ENCODE measurements at places on chromosomes 6 and 20.

GRCh38 chr20:61756966-61757677 lies 308.6 kb downstream of the TAF4 start:
- no peak for DNase-seq

DNA sequence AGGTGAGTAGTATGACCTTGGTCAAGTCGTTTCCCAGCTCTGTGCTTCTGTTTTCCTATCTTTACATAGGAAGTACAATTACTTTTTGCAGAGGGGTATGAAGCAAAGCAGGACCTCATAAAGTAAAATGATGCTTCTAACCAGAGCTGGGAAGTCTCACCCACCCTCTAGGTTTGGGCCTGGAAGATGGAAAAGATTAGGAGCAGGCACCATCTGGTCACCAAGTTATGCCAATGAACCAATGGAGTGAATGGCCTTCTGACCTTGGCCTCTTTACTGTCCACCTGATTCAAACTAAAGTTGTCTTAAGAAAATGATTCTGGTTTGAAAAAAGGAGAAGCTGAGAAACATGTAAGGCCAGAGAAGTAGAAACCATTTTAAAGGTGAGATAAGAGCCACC lies 68.9 kb upstream of the CTNNBL1 start:
- DNase-seq: no peak

DNA sequence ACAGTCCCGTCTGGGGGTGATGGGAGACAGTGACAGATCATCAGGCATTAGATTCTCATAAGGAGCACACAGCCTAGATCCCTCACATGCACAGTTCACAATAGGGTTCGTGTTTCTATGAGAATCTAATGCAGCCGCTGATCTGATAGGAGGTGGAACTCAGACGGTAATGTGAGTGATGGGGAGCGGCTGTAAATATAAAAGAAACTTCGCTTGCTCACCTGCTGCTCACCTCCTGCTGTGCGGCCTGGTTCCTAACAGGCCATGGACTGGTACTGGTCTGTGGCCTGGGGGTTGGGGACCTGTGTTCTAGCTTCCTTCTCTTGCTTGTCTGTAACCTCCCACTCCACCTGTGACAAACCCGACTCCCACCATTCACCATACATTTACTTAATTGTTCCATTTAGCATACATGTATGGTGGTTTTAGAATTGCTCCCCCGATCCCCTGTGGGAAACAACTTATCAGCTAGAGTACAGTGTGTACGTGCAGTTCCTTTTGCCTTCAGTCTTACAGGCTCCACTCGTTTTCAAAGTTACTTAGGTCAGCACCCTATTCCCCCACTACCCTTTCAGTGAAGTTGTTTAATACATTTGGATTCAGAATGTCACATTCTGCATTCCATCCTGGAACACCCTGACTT lies 4.0 kb downstream of the MANBAL start:
- DNase-seq: no peak

GRCh38 chr20:62228982-62229545 lies 9.0 kb upstream of the HRH3 start:
- DNase-seq: no peak

DNA sequence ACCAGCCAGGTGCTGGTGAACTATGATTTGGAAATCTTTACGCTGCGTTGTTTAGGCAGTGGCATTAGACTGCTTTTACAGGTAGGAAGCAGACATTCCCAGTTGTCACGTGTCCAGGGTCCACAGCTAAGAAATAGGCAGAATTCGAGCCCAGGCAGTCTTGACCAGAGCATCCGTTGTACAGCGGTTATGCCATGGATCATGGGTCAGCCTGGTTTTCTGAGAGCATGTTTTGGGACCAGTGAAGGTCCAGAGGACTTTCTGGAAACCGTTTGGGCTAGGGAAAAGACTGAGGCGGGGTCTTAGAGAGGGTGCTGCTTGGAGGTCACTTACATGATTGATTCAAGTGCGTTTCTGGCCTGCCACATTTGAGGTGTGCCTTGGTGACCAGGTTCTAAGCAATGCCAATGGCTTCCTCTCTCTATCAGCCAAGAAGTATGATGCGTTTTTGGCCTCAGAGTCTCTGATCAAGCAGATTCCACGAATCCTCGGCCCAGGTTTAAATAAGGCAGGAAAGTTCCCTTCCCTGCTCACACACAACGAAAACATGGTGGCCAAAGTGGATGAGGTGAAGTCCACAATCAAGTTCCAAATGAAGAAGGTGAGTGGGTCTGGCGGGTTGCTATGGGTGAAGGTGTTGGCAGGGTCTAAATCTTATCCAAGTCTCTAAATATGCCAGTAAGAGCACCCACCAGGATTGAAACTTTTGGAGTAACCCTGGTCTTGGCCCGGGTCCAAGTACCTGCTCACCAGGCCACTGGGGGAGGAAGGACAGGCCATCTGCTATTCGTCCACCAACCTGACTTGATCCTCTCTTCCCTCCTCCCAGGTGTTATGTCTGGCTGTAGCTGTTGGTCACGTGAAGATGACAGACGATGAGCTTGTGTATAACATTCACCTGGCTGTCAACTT lies 1.8 kb downstream of the RPL10A start:
- no peak for DNase-seq

DNA sequence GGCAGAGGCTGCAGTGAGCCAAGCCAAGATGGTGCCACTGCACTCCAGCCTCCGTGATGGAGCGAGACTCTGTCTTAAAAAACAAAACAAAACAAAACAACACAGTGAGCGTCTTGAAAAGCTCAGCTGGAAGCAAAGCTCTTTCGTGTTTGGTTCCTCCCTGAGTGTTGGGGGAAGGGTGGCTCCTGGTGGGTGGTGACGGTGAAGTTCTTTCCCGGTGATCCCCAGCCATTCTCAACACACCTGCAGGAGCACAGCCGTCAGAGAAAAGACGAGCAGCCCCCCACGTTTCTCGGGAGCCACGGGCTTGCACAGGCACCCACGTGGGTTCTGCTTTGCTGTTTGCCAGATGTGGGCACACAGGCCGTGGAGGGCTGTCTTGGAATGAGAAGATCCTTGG lies 3.2 kb downstream of the BHLHE23 start:
- DNase-seq: no peak

GRCh38 chr6:100453701-100454521 lies 10.8 kb downstream of the SIM1 start:
- no peak for DNase-seq

GRCh38 chr6:11389977-11390376 lies 147.6 kb upstream of the TMEM170B start:
- no peak for DNase-seq

GRCh38 chr6:142879076-142879475 lies 65.9 kb downstream of the HIVEP2 start:
- DNase-seq: no peak

GRCh38 chr6:170225852-170226417 lies 64.9 kb downstream of the DLL1 start:
- DNase-seq: no peak

GRCh38 chr6:106272287-106272686 lies 53.3 kb downstream of the ATG5 start:
- no peak for DNase-seq

GRCh38 chr6:149636124-149636523 lies 12.4 kb downstream of the KATNA1 start:
- DNase-seq: no peak

DNA sequence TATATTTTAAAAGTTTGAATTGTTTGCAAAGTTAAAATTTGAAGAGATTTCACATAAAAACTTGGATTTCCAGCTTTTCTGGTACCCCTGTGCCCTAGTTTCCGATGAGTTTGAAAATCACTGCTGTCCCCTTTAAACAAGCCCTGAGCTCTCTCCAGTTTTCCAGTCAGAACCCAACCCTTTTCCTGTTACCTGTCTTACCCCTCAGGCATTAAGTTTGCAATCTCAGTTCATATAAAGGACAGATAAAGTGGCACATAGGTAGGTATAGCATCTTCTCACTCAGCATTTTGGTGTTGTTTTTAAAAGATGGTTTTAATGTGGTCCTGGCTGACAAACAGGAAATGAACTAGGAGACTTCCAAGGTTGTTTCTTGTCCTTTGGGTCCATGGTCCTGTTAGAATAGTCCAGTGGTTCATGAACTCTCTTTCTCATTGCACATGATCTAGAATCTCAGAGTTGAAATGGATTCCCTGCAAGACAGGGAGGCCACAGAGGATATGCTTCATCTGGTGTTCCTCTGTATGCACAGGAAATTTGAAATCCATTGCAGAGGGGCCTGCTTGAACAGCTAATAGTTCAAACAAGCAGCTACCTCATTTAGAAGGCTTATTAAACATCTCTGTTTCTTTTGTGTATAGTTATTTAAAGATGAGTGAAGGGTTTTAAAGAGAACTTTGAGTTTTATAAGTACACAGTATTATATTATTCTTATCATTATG lies 82.7 kb downstream of the JAG1 start:
- DNase-seq: no peak

DNA sequence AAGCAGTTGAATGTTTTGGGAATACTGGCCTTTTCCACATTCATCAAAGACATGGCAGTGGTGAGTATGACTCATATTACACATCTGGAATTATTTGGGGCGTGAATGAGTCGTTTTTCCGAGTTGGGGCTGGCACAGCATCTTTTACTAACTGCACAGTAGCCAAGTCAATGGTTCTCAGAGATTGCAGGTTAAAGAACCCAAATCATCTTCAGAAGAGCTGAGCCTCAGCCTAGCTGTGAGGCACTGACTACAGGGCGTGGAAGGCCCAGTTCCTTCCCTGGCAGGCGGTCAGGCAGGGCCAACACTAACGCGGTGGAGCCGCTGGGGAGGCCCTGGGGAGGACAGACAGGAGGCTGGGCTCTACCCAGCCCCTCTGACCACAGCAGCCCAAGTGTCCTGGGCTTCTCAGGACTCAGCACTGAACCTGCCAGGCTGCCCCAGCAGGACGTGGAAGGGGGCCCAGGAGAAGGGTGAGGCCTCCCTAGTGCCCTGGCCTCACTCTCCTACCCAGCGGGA lies 20.1 kb upstream of the HELZ2 start:
- DNase-seq: no peak

DNA sequence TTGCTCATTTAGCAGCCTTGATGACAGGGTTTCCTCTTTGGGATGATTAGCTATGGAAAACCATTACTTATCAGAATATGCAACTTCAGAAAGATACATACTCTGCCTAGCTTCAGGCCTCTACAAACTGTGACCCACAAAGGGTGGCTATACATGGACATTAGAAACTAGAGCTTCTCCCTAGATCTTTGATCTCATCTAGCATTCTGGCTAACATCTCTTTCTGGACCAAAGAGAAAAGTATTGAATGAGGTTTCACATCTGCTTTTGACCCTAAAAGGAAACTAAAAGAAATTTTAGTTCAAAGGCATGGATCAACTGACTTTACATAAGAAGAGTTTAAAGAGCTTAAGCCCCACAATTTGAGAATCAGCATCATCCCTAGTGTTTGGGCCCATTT lies 12.4 kb upstream of the HMGN3 start:
- DNase-seq: no peak

- DNase-seq: no peak
Observed at GRCh38 chr20:52294106-52294628, 102.6 kb upstream of the ZFP64 start.

- DNase-seq: no peak
Observed at GRCh38 chr20:57260934-57261333, 5.5 kb downstream of the BMP7 start.

Measured in iPS DF 6.9 (cell line).